ENCODE measurements at places on chromosomes 2 and 18.

DNA sequence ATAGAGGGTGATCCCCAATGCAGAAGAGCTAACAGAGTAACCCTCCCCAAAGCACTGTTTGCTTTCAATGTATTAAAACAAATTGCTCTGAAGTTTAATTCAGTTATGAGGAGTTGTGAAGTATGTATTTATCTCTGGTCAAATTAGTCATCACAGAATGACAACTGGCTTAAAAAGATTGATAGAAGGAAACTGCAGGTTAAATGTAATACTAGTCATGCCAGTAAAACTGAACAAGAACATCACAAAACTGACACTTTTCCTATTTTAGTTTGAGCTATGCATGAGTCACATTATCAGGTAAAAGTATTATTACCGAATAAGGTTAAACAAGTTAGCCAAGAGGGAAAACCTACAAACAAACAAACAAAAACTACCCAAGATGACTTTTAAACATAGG lies 99.0 kb upstream of the ACVR1C start:
- no peak for DNase-seq

DNA sequence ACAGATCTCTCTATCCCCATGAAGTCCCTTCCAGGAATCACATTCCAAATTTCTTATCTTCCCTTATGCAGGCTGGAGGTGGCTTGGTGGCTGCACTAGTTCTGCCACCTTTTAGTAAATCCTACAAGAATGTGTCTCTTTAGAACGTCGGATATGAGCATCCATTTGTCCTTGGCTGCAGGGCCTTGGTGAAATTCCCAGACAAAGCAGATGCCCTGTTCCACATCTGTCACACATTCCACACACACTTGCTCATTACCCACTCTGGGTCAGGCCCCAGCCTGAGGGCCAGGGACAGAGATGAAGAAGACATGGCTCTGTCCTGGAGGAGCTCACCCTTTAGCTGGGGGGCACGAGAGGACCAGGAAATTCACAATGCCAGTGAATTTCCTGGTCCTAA lies 31.2 kb upstream of the GPR17 start:
- no peak for DNase-seq

DNA sequence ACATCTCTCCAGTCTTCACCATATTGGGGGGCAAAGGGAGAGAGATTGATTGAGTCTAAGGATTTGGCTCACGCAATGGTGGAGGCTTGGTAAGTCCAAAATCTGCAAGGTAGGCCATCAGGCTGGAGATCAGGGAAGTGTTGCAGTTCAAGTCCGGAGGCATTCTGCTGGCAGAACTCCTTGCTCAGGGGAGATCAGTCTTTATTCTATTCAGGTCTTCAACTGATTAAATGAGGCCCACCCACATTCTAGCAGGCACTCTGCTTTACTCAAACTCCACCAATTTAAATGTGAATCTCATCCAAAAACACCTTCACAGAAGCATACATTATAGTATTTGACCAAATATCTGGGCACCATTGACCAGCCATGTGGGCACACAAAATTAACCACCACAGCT lies 21.4 kb downstream of the SMYD1 start:
- DNase-seq: no peak

DNA sequence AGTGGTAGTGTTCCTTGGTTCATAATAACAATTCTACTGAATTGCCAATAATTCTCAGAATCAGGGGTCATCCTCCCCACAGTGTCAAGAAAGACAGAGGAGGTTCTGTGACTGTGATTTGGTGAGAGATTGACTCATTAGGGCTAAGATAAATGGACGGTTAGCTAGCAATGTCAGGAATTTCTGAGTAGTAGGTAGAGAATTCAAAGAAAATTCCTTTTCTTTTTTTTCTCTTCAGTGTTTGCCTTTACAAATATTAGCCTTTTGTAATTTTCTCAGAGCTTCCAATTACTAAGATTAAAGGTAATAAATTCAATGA lies 16.8 kb upstream of the CRIM1 start:
- DNase-seq: no peak

GRCh38 chr18:7616661-7617060 lies 49.5 kb downstream of the PTPRM start:
- DNase-seq: no peak

DNA sequence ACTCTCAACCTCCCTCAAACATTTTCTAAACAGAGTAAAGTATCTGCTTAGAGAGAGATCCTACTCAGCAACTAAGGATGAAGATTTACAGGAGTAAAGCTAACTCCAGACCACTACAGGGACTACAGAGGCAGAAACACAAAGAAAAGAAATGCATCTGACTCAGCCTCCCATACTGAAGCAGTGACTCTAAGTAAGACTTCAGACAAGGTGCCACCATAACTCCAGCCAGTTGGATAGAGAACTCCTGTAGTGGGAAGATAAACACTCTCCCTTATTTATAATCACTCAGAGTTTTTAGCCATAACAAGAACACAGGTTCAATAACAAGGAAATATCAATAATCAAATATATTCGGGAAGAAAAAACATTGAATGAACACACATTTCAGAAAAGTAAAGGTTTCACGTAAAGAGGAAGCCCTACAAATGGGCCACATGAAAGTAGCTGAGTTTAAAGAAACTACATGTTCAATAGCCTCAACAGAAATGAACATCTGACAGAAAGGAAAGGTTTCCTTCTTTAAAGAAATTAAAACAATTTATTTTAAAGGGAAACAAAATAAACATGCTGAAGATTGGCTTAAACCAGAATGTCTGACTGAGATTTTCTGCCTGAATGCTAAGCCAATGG lies 519.9 kb downstream of the KCNJ3 start:
- DNase-seq: no peak

GRCh38 chr2:195543902-195544894 lies 112.8 kb upstream of the SLC39A10 start:
- no peak for DNase-seq

DNA sequence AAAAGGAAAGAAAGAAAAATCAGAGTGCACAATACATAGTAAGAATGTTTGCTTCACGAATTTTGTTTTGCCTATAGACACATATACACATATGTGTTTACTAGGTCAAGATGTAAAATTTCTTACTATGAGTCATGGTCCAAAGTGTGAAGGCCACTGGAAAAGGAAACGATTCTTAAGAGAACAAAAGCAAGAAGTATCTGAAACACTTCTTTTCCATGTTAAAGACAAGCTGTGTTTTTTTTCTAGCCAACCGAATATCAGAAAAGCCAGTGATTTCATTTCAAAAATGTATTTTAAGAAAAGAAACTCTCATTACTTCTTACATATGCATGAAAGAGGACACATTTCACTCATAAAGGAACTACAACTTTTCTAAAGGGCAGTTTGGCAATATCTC lies 24.9 kb downstream of the PECR start:
- DNase-seq: no peak

- no peak for DNase-seq
Observed at GRCh38 chr2:33550206-33550605, 48.9 kb downstream of the FAM98A start.

- no peak for DNase-seq
Observed at GRCh38 chr2:20618468-20618885, 32.4 kb downstream of the HS1BP3 start.

- DNase-seq: no peak
Observed at GRCh38 chr2:241886840-241887447, 17.4 kb downstream of the RTP5 start.

- DNase-seq: no peak
Observed at GRCh38 chr2:210387074-210387473, 72.1 kb upstream of the MYL1 start.

- no peak for DNase-seq
Observed at GRCh38 chr2:43083710-43084698, 142.4 kb downstream of the ZFP36L2 start.

- no peak for DNase-seq
Observed at GRCh38 chr2:195337597-195337996, 319.4 kb upstream of the SLC39A10 start.

- DNase-seq: no peak
Observed at GRCh38 chr2:60353863-60354262, 199.6 kb downstream of the BCL11A start.

GRCh38 chr2:176268976-176269318 lies 295 bp upstream of the MTX2 start:
- no peak for DNase-seq

GRCh38 chr2:25073914-25074313 lies 32.0 kb downstream of the EFR3B start:
- no peak for DNase-seq

DNA sequence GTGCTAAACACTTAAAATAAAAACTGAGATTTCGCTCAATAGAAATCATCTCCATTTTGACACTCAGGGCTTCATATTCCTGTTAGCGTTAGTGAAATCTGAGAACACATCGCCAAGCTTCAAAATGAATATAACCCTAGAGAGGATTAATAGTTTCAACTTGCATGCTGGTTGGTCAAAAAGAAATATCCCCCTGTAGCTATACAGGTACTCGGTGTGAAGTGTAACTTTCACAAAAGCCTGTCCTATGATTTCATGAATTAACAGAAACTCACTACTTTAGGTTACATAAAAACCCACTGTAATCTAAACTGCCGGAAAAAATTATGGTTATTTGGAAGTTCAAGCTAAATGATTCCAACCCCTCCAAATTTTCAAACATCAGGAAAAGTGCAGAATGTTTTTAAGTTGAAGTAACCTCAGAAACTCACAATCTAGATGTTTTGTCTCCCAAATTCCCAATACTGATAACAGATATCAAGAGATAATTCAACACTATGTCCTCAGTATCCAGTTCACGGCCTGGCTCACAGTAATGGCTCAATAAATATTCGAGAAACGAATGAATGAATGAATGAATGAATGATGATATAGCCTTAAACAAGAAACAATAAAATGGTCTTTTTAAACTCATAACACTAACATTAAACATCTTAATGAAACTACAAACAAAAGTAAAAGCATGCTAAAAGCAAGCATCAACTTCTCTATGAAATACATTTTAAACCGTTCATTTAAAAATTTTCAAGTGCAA lies 2.5 kb downstream of the TLK1 start:
- peak; percentile 34 for DNase-seq

DNA sequence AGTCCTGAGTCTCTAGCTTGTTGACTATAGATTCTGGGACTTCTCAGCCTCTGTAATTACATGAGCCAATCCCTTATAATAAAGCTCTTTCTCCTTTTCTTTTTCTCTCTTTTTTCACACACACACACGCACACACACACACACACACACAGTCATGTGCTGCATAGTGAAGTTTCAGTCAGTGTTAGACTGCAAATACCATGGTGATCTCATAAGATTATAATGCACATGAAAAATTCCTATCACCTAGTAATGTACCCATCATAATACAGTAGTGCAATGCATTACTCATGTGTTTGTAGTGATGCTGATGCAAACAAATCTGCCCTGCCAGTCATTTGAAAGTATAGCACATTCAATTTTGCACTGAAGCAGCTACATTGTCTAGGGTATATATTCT lies 558.2 kb downstream of the SUCLG1 start:
- no peak for DNase-seq

DNA sequence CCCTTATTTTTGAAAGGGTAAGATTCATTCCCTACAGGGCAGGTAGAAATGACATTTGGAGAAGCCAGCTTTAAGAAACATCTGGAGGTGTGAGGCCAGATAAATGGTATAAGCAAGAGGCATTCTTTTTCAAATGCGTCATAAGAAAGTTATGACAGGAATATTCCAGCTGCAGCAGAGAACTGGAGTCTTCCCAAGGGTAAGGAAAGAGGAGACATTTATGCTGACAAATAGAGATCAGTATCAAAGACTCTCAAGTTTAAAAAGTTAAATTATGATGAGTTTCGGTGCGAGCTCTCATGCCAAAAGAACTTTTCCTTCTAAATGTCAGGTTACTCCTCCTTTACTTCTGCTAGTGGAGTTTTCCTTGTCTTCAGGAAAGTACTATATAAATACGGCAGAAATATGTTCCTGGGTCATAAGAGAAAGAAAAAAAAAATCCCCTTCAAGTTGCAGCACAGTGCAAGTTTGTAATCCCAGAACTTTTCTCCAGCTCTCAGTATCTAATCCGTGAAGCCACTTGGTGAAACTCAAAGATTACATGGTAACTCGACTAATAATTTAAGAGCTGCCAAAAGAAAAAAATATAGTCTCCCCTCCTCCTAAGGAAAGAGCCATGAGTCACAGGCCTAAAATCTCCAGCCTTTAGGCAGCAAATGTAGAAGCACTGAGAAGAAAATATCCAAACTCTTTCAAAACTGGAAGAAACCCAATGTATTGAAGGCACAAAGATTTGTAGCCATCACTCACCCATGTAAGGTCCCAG lies 428.1 kb downstream of the MEIS1 start:
- DNase-seq: no peak

DNA sequence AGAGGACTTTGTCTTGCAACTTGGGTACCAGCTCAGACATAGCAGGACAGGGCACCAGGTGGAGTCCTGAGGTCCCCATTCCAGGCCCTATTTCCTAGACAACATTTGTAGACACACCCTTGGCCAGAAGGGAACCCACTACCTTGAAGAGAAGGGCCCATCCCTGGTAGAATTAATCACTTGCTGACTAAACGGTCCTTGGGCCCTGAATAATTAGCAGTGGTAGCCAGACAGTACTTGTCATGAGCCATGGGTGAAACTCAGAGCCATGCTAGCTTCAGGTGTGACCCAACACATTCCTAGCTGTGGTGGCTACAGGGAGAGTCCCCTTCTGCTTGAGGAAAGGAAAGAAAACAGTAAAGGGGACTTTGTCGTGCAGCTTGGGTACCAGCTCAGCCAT lies 28.5 kb upstream of the ACTR2 start:
- DNase-seq: no peak

DNA sequence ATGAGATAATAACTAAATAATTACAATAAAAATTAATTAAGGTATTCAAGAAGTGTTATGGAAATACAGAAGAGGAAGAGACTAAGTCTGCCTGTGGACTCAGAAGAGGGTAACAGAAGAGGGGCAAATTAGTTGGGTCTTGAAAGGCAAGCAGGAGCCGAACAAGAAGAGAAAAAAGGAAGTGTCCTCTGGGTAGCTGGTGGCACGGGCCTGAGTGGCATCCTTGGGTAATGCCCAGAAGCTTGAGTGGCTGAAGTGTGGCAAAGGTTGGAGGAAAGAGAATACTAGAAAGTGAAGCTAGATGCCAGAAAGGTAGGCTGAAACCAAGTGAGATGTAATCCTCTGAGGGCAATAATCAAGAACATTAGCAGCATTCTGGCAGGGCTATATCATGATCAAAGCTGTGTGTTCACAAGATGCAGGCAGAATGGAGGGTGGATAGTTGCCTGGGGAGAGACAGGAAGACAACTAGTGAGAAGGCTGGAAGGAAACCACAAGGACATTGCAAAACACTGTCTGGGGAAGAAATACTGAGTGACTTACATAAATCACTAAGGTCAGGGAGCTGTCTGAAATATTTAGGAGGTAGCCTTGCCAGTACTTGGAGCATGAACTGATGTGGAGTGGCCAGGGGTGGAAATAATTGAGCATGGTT lies 16.2 kb downstream of the DOCK10 start:
- DNase-seq: no peak

- peak; percentile 25 for DNase-seq
Observed at GRCh38 chr2:56077359-56077915, 106.4 kb upstream of the CCDC85A start.

DNA sequence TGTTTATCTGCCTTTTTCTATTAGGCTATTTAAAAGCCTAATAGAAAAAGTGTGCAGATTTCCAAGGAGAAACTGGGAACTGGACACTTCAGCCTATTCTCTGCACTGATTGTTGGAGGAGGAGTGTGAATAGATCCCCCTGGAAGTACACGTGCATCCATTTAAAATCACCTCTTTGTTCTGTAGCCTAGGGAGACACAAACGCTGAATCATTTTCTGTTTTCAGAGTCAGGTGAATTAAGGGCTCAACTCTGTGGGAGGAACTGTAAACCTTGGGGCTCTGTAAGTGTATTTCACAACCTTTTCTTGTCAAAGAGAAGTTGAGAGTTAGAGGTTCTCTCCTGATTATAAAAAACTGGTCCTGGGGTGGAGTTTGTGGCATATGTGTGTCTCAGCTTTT lies 159.7 kb downstream of the SPAG16 start:
- DNase-seq: no peak

Data from NCI-H526 treated with DMSO at 0.1 percent for 48 hours (cell line).